ENCODE measurements at places on chromosomes 12 and 14. TPM values are rescaled to one million over a fixed set of nuclear protein-coding genes. Genes with fewer than 3 reads are reported as not detected.

TEAD4 gene
- 6.7 TPM for polyA plus RNA-seq

AGAP2 gene
- 0.33 TPM for polyA plus RNA-seq

MYH7 gene
- polyA plus RNA-seq = 0.93 TPM

DNA sequence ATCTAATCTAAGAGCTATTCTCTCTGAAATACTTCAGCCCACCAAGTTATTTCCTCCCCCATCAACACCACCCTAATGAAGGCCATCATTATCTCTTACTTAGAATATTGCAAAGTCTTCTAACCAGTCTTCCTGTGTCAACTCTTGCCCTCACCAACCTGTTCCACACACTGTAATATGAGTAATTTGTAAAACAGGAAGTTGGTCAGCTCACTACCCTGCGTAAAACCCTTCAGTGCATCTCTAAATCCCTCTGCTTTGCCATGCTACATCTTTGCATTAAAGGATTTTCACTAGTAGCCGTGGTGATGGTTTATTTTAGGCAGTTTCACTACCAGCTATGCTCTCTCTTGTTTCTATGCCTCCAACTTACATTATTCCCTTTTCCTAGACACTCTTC, 70.0 kb downstream of the KIF21A start:
- no peaks in the 10 kb centered on the region for H3K36me3 ChIP-seq
- H3K4me1 ChIP-seq = peaks cover 3% of the 10 kb centered on the region
- no peak overlapping the region for H3K4me3 ChIP-seq
- no peak overlapping the region for H3K27ac ChIP-seq
- DNase-seq = no peak

DNA sequence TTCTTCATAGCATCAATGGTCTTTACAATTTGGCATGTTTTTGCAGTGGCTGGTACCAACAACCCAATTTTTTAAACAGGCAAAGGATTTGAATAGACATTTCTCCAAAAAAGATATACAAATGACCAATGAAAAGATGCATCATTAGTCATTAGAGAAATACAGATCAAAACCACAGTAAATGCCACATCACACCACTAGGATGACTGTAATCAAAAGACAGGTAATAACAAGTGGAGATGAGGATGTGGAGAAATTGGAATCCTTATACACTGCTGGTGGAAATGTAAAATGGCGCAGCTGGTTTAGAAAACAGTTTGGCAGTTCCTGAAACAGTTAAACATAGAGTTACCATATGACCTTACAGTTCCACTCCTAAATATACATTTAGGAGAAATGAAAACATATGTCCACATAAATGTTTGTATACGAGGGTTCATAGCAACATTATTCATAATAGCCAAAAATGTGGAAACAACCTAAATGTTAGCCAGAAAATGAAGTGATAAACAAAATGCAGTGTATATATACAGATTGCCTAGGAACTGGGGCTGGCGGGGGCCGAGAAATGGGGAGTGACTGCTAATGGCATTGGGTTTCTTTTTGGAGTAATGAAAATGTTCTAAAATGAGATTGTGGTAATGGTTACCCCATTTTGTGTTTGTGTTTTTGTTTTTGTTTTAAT, 55.2 kb downstream of the TGFB3 start:
- H3K27me3 ChIP-seq = no peaks in the 10 kb centered on the region
- no peak for DNase-seq
- no peak overlapping the region for H3K4me3 ChIP-seq
- H3K4me1 ChIP-seq = no peaks in the 10 kb centered on the region
- no peaks in the 10 kb centered on the region for H3K36me3 ChIP-seq

GRCh38 chr14:68584786-68585185, 208.1 kb downstream of the ZFP36L1 start:
- no peak overlapping the region for H3K27ac ChIP-seq
- H3K27me3 ChIP-seq = no peaks in the 10 kb centered on the region
- H3K4me1 ChIP-seq = peaks cover 10% of the 10 kb centered on the region
- no peak overlapping the region for H3K4me3 ChIP-seq

- H3K4me1 ChIP-seq = peaks cover 9% of the 10 kb centered on the region
- H3K27me3 ChIP-seq = no peaks in the 10 kb centered on the region
- no peak overlapping the region for H3K4me3 ChIP-seq
- H3K36me3 ChIP-seq = no peaks in the 10 kb centered on the region
Measured at GRCh38 chr12:53082637-53083175, 3.5 kb upstream of the SPRYD3 start.

DNA sequence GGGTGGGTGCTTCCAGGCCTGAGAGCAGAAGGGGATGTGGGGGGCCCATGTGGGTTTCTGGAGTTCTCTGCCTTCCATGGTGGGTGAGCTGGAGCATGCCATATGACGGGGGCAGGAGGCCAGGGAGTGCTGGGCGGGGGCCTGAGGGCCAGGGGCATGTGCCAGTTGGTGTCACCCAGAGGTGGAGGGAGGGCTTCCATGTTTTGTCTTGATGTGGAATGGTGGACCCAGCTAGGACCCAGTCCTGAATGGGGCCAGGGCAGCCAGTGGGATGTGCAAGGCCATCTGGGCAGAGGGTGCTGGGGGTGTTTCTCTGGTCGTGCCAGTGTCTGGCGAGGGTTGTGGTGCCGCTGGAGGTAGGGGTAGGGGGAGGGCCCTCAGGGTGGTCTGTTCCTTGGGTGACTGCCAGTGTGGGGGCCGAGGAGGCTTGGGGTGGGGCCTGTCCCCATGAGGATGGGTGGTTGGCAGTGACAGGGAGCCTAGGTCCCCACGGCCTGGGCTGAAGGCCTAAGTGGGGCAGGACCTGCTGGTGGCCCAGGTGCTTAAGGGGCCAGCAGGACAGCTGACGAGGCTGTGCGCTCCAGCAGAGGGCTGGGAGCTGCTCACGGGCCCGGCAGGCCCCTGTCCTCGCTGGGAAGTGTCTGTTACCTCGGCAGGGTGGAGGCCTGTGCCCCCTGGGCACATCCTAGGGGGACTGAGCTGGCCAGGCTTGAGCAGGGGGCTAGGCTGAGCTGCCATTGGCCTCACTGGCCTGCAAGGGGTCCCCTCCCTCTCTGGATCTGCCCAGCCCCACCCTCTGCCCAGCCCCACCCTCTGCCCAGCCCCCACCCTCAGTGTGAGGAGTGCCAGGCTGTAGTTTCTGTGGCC, 26.8 kb downstream of the CEP170B start:
- H3K4me3 ChIP-seq = no peak overlapping the region
- no peak for DNase-seq
- H3K27ac ChIP-seq = no peak overlapping the region
- no peaks in the 10 kb centered on the region for H3K36me3 ChIP-seq
- no peaks in the 10 kb centered on the region for H3K27me3 ChIP-seq
- no peaks in the 10 kb centered on the region for H3K4me1 ChIP-seq

DNA sequence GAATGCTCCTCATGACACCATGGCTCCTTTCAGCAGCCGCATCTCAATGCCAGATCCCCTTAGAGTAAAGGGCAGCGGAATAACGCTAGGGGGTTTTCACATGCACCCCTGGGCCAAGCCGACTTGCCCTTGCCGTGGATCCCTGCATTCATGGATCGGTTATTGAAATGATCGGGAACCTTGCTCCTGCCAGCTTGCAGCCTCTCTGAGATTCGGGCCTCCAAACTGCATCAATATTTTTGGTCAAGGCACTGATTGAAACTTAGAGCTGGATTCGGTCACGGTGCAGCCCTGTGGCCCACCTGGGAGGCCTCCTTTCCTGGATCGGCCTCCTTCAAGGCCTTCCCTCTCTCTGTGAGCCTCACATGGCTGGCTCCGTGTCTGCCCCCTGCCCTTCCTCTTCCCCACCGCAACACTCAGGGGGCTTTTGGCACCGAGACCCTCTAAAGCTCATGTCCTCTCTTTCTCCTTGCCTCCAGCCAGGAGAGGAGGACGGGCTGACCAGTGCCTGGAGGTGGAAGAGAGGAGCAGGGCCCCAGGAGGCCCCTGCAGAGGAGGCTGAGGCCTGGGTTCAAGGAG, 1.8 kb downstream of the PTPN6 start:
- no peak overlapping the region for H3K27ac ChIP-seq
- no peaks in the 10 kb centered on the region for H3K36me3 ChIP-seq
- no peaks in the 10 kb centered on the region for H3K27me3 ChIP-seq
- no peaks in the 10 kb centered on the region for H3K4me1 ChIP-seq
